ENCODE measurements at places on chromosomes 2 and 18. TPM values are rescaled to one million over a fixed set of nuclear protein-coding genes. Genes with fewer than 3 reads are reported as not detected.

DNA sequence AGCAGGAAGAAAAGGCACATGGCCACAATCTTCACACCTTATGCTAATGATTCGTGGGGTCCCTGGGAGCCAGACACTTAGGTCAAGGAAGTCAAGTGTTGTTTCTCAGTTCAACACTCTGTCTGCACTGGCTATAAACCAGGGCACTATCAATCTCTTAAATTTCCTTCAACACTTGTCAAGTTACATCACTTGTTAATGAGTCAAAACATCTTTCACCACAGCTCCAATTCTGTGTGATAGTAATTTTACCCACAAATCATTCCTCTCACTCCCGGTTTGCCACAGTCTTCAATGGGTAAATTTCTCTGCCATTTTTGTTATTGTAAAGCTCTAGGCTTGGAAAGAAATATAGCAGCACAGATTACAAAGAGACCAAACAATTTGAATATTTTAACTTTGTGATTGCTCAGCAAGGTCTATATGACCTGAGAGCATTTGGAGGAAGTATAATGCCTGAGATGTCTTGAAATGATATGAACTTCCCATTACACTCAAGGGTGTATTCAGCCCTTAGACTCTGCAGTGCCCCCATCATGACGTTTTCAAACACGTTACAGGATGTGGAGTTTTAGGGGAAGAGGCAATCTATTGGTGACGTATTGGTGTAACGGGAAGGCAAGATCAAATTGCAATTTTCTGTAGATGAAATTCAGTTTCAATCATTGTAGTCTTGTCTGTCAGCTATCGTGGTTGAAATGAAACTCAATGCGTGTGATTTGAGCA, 78.7 kb downstream of the ICOS start:
- H3K4me1 ChIP-seq: peaks cover 17% of the 10 kb centered on the region
- no peaks in the 10 kb centered on the region for H3K27me3 ChIP-seq
- H3K36me3 ChIP-seq: peaks cover 4% of the 10 kb centered on the region
- H3K27ac ChIP-seq: no peak overlapping the region

DNA sequence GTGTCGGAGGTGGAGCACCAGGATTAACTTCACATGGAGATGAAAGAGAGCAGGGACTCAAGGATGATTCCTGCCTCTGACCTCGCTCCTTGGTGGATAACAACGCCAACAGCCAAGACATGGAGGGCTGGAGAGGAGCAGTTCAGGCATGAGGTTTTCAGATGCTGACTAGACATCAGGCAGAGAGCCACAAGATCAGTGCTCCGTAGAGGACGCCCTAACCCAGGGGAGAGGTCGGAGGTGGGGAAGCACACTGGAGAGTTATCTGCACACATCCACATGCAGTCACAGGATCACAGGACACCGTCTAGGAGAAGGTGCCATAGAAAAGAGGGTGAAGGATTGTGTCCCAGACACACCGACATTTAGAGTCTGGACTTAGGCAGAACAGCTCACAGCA, 344.3 kb downstream of the EIPR1 start:
- no peaks in the 10 kb centered on the region for H3K36me3 ChIP-seq
- no peak overlapping the region for H3K4me3 ChIP-seq
- H3K27me3 ChIP-seq: no peaks in the 10 kb centered on the region

DNA sequence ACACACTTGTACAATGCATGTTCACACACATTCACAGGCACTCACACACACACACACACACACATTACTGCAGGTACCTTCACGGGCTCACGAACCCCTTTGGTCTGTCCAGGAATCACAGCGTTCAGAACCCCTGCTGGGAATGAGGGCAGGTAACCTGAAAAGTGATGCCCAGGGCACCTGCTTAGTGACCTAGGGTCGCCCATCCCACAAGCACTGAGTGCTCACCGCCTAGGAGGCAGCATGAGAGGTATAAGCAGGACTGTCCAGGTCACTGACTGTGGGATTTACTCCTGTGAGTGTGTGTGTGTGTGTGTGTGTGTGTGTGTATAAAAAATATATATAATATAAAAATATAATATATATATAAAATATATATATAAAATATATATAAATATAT, 150.9 kb downstream of the GALR1 start:
- H3K27ac ChIP-seq: no peak overlapping the region
- no peak for DNase-seq
- no peak overlapping the region for H3K4me3 ChIP-seq
- H3K36me3 ChIP-seq: no peaks in the 10 kb centered on the region
- H3K4me1 ChIP-seq: no peaks in the 10 kb centered on the region

GRCh38 chr2:96308248-96308647, 2.9 kb upstream of the SNRNP200 start:
- H3K36me3 ChIP-seq: peaks cover 32% of the 10 kb centered on the region
- H3K4me3 ChIP-seq: no peak overlapping the region
- no peak for DNase-seq
- no peaks in the 10 kb centered on the region for H3K27me3 ChIP-seq
- H3K4me1 ChIP-seq: peaks cover 50% of the 10 kb centered on the region

DNA sequence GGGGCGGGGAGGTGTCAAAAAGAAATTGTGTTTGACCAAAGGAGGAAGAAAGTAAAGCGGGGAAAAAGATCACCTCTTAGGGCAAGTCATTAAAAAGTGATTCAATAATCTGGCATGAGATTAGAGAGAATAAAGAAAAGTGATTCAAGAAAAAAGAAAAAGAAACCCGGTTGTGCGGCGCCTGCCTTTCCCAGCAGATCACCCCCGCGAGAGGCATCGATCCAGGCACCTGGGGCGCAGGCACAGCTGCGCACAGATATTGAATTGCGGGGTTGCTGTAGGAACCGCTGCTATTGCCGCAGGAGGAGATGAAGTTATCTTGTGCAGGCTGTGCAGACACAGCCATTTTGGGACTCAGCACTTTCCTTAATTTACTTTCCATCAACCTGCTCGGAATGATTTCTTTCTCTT, 71.2 kb downstream of the PLB1 start:
- peak overlapping the region; percentile 85 for H3K4me3 ChIP-seq
- H3K27me3 ChIP-seq: peaks cover 13% of the 10 kb centered on the region
- peaks cover 9% of the 10 kb centered on the region for H3K36me3 ChIP-seq
- H3K4me1 ChIP-seq: peaks cover 29% of the 10 kb centered on the region
- H3K27ac ChIP-seq: peak overlapping the region; percentile 87

- no peak for DNase-seq
- no peaks in the 10 kb centered on the region for H3K36me3 ChIP-seq
- no peaks in the 10 kb centered on the region for H3K4me1 ChIP-seq
- no peak overlapping the region for H3K4me3 ChIP-seq
- no peak overlapping the region for H3K27ac ChIP-seq
These were observed 101.4 kb downstream of the COLEC12 start for GRCh38 chr18:398935-399630.

DNA sequence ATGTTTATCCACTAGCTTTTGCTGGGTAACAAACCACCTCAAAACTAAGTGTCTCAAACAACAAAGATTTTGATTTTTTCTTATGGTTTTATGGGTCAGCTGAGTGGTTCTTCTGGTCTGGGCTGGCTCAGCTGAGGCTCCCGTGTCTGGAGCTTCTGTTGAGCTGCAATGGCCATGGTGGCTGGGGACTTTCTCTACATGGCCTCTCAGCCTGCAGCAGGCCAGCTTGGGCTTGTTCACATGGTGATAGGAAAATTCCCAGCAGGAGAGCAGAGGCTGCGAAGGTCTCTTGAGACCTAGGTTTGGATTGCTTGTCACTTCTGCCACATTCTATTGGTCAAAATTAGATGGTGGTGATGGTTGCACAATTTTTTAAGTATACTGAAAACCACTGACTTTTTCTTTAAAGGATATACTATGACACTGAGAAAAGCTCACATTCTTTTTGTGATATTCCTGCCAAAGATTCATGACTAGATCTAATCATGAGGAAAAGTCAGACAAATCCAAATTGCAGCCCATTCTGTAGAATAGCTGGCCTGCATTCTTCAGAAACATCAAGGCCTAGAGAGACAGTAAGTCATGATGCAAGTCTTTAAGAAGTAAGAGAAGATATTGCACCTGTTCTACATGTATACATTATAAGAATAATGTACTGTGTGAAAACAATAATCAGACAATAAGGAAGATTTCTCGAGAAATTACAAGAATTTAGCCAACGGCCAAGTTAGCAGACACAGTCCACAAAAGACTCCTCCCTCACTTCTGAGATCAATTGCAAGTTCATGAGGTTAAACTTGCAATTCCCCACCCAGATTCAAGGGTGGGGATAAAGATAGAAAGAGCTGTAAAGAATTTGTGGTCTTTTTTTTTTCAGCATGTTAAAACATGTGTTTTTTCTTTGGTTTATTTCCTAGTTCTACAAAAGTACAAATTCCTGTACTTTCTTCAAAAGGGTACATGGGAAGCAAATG, 35.0 kb upstream of the IL1R2 start:
- H3K36me3 ChIP-seq: no peaks in the 10 kb centered on the region
- no peak for DNase-seq
- no peak overlapping the region for H3K27ac ChIP-seq
- H3K27me3 ChIP-seq: peaks cover 2% of the 10 kb centered on the region
- H3K4me1 ChIP-seq: no peaks in the 10 kb centered on the region

Gene PPP1R1C
- total RNA-seq: not detected

GRCh38 chr2:104092886-104093285, 761.0 kb upstream of the POU3F3 start:
- H3K4me3 ChIP-seq: no peak overlapping the region
- no peak overlapping the region for H3K27ac ChIP-seq
- no peaks in the 10 kb centered on the region for H3K4me1 ChIP-seq
- H3K27me3 ChIP-seq: no peaks in the 10 kb centered on the region
- DNase-seq: no peak

DNA sequence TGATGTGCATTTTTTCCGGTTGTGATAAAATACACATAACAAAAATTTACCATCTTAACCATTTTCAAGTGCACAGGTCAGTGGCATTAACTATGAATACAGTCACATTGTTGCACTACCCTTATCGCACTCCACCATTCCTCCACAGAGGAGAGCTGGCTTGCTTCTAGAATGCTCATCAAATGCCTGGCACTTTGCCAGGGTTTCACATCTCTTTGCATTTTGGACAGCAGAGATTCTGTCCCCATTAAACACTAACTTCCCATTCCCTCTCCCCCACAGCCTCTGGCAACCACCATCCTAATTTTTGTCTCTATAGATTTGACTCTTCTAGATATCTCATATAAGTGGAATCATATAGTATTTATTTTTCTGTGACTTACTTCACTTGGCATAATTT, 165.0 kb downstream of the ASB1 start:
- H3K27me3 ChIP-seq: no peaks in the 10 kb centered on the region
- no peaks in the 10 kb centered on the region for H3K4me1 ChIP-seq
- no peak overlapping the region for H3K4me3 ChIP-seq

DNA sequence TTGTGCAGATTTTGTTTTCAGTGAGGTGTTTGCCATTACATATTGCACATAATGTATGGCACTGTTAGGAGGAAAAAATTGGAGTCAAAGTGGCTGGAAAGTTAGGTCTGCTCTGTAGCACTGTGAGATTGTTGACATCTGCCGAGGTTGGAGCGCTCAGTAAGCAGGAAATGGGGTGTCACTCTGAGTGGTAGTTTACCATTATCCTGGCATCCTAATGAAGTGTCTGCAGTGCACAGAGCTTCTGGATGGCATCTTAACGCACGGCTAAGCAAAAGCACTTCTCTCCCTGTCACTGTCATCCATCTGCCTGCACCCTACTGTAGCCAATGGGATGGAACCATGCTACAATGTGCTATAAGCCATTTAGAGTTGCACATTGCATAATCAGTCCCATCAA, 561.9 kb downstream of the ARHGAP15 start:
- no peaks in the 10 kb centered on the region for H3K27me3 ChIP-seq
- H3K27ac ChIP-seq: no peak overlapping the region
- H3K36me3 ChIP-seq: peaks cover 32% of the 10 kb centered on the region
- no peak for DNase-seq
- no peak overlapping the region for H3K4me3 ChIP-seq
- H3K4me1 ChIP-seq: peaks cover 9% of the 10 kb centered on the region
